ENCODE measurements at places on chromosomes 7 and 10.

- DNase-seq: no peak
Measured at GRCh38 chr10:6140141-6140841, 51.5 kb downstream of the RBM17 start.

DNA sequence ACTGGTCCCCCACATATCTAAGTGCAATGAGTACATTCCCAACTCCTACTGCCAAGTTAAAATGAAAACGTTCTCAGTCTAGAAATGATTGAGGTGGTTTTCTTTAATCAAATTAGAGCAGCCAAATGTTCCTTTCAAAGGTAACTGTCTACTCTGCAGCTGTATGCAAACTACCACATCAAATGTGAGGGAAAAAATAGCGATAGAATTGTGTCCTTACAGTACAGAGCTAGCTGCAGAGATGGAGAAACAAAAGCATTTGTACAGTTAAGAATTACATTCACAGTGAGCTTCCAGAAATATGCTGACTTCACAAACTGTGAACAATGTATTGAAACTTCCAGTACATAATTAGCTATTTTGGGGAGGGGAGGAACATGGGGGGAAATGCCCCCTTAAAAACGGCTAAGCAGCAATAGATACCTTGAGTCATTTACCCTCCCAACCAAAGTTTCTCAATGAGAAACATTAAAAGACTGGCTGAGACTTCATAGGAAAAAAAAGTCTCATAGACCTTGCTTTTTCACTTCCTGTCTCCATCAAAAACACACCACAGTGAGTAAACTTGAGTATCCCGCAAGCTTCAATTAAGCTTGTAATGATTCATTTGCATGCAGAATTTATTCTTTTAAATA lies 22.9 kb downstream of the CDK6 start:
- peak; percentile 56 for DNase-seq

DNA sequence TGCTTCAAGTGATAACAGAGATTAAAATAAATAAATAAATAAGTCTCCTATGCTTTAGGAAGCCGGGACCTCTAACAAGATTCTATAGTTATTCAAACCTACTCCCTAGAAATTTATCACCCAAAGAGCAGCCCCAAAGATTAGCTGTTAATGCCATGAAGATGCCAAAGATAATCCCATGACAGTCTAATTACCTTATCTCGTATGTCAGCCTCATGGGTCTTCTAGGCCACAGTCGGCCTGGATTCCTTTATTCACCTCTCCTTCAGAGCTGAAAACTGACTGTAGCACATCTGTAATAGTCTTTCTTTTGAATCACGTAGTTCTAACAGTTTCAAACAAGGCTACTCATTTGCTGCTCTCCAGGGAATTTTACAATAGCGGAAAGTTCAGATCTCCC lies 24.2 kb downstream of the COL1A2 start:
- no peak for DNase-seq

DNA sequence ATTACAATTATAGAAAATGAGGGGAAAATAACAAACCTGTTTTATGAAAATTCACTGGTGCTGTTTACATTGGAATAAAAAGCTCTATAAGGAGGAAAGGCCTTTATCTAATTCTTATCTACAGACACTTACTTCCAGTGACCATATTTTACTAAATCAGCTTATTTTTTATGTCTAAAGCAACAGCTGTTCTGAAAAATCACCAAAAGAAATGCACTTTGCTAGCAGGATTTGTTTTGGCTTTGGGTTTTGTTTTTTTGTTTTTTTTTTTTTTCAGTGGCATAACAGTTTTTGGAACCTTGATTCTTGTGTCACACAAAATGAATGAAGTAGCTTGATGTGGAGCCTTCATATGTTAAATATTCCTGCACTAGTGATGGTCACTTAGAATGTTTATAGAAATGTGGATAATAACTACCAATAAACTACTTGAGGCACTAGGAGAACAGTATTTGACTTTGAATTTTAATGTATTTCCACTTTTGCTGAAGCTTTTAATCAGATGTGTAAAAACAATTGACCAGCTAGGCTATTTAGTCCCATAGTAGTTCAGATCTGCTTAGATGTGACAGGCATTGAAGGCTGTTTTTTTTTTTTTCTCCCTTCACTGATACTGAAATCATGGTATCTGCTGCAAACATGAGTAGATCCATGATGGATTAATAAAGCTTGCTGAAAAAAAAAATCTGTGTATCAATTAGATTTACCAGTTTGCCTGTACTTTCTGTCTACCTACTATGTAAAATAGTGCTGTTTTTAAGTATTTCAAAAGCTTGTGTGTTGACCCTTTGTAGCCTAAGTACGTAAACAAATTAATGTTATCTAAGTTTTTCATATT lies 2.8 kb downstream of the ARL4A start:
- DNase-seq: no peak

GRCh38 chr10:1206601-1207000 lies 150.4 kb downstream of the WDR37 start:
- no peak for DNase-seq

GRCh38 chr10:5620966-5621365 lies 45.4 kb downstream of the ASB13 start:
- DNase-seq: no peak

DNA sequence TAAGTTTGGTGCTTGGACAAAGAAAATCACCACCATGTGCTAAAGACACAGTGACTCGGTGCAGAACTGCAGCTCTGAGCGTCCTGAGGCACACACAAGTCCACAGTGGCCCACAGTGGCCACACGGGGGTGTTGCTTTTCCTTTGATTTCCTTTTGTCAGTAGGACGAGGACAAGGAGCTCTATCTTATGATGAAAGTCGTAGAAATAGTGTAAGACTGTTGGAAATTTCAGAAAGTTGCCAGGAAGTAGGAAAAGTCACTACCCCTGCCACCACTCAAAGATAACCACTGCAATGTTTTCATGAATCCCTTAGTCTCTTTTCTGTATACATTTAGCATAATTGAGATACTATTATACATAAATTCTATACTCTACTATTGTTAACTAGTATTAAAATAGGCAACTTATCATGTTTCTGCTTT lies 146.0 kb downstream of the TNS3 start:
- peak; percentile 82 for DNase-seq

DNA sequence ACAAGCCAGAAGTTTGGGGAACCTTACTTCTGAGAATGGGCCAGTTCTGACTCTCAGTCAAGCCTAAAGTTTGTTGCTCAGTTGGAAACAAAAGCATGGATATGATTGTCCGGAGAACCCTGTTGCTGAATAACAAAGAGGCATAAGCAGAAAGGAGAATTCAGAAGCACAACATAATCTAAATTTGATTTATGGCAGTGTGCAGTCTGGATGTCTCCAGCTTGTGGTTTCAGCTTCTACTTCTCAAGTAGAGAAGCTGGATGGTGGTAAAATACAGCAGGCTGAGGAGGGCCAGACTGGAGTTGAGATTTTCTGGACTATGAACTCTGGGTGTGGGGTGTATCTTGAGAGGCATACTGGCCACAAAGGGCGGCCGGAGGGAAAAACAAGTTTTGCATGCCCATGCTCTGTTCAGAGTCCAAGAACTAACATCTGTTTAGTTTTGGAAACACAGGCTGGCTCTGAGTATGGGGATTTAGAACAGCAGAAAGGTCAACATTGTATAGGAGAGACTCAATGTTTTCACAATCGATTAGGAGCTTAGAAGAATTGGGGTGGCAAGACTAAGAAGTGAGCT lies 592.9 kb downstream of the CNTNAP2 start:
- no peak for DNase-seq

GRCh38 chr10:58258977-58259692 lies 8.6 kb downstream of the IPMK start:
- DNase-seq: peak; percentile 20

- no peak for DNase-seq
Measured at GRCh38 chr10:125709553-125710474, 9.7 kb upstream of the EDRF1 start.

GRCh38 chr10:126108693-126109092 lies 212.3 kb downstream of the FANK1 start:
- no peak for DNase-seq

Measured in iris pigment epithelial cell (primary cell).